Right ventricle myocardium superior (tissue), 1 donor: ENCODE measurements at places on chromosomes 11 and 22. TPM values are rescaled to one million over a fixed set of nuclear protein-coding genes. Genes with fewer than 3 reads are reported as not detected.

GRCh38 chr11:79304599-79305212 is 136.1 kb downstream of the TENM4 start:
- DNase-seq: no peak

DNA sequence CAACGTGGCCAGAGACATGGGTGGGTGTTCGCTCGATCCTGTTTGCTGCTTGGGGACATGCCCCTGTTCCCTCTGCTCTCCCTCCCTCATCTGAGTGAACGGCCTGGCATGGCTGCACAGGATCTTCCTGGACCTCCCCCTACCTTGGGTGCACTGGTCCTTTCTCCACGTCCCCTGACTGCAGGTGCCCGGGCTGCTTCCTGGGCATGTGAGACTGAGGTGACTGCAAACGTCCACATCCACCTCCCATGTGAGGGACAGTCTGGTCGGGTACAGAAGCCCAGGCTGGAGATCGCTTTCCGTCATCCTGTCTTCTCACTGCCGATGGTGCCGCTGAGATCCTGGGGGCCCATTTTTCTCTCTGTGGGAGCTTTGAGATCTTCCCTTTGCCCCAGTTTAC is 11.8 kb downstream of the SULT4A1 start:
- no peak for DNase-seq

GRCh38 chr11:92226331-92227229 is 2.0 kb downstream of the FAT3 start:
- DNase-seq: no peak

DNA sequence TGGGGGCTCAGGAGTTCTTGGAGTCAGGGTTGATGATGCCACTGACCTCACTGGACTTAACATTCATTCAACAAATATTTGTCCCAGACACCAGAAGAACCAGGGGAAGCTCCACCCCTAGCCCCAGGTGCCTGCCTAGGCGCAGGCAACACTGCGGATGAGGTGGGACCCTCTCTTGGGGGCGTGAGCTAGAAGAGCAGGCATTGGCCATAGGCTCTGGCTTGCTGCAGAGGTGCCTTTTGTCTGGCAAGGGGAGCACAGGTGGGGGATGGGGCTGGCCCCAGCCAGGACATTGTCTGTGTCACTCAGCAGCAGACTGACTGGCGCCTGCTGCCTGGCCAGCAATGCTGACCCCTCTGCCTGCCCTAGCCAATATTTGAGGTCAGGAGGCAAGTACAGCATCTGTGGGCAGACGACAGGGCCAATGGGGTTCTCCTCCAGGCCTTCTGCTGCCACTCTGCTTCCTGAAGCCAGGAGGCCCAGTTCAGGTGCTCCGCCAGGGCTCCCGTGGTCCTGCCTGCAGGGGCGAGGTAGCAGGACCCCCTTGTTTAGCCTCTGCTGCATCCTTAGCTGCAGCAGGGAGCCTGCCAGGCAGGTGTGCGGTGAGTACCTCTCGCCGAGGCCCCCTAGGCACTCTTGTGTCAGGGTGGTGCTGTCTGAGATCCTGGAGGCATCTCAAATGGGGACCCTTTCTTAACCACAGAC is 4.0 kb downstream of the LINC01488 start:
- peak; percentile 44 for DNase-seq

- DNase-seq: no peak
Observed at GRCh38 chr11:73117071-73117470, 25.0 kb downstream of the FCHSD2 start.

- DNase-seq: no peak
Observed at GRCh38 chr11:124052966-124053365, 11.8 kb upstream of the OR10G7 start.

NPTXR gene
- total RNA-seq: 16.8 TPM

TSGA10IP gene
- total RNA-seq: not detected

ADAMTS8 gene
- 0.48 TPM for total RNA-seq

- DNase-seq: no peak
Observed at GRCh38 chr22:26651815-26652214, 5.6 kb upstream of the MIAT start.

PLET1 gene
- total RNA-seq: not detected

- DNase-seq: no peak
Observed at GRCh38 chr11:71327156-71328085, 75.0 kb upstream of the SHANK2 start.

TRIM48 gene
- total RNA-seq: not detected

DNA sequence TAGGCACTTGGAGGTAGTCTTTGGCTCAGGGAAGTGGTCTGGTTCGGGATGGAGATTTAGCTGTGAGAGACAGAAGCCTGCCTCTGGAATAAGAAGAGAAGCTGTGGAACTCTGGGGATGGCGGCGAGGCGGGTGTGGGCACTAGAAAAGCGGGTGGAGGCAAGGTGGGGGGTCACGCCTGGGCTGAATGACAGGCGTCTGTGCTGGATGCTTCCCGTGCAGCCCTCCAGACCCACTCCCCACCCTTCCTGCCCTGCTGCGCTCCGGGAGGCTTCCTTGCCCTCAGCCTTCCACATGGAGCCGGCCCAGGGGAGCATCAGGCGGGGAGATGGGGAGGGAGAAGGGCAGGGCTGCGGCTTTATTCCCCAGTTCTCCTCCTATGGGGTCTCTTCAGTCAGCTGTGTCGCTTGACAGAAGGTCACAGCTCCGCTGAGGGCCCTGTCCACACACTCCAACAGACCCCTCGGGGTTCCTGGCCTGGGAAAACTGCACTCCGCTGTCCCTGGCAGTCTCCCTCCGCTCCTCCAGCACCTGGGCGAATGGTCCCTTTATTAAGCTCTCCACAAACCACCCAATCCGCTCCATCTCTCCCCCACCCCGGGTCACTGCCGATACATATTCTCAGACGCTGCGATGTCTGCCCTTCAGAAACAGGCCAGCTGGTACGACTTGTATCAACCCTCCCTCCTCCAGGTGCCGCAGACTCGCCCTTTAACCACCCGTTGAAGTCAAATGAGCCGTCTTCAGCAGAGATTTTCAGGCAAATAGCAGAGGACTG is 6.2 kb downstream of the DNAJB13 start:
- peak; percentile 35 for DNase-seq

GRCh38 chr22:46092011-46092410 is 58.3 kb upstream of the PPARA start:
- DNase-seq: peak; percentile 37

DNA sequence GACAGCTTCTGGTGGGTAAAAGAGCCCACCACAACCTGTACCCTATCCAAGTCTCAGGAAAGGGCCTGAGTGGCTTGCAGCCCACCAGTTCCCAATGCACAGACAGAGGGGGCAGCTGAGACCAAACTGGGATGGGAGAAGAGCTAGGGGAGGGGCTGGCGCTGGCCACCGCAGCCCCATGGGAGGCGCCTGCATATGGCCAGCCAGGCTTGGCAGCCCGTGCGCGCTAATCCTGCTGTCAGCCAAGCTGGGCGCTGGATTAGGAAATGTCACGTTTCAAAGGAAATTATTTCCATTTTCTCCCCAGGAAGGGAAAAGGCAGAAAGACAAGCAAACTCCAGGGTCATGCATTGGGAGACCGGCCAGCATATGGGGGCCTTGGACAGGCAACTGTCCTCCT is 236.8 kb downstream of the BUD13 start:
- DNase-seq: no peak

GRCh38 chr11:10305964-10306918 is 1.4 kb downstream of the ADM start:
- DNase-seq: peak; percentile 53

TSSK2 gene
- not detected for total RNA-seq

DNA sequence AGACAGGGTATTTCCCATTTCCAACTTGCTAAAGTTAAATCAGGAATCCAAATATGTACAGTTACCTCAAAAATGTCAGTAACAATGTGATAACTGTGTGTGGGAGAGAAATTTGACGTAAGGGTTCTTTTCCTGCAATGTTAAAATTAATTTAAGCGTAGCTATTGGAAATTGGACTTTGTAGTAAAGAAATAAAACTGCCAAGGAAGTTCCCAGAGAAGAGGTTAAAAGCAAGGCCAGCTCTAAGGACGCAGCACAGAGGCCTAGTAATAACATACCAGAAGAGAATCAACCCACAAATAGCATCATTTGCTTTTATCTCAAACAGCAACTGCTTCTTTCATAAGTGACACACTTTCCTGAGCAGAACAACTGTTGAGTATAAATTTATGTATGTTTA is 36.8 kb upstream of the GRIA4 start:
- no peak for DNase-seq

- DNase-seq: peak; percentile 87
Observed at GRCh38 chr22:24118689-24119384, 62.5 kb upstream of the SUSD2 start.

POU2AF2 gene
- total RNA-seq: not detected

- no peak for DNase-seq
Observed at GRCh38 chr11:59009661-59010060, 70.4 kb downstream of the GLYATL1 start.

DNA sequence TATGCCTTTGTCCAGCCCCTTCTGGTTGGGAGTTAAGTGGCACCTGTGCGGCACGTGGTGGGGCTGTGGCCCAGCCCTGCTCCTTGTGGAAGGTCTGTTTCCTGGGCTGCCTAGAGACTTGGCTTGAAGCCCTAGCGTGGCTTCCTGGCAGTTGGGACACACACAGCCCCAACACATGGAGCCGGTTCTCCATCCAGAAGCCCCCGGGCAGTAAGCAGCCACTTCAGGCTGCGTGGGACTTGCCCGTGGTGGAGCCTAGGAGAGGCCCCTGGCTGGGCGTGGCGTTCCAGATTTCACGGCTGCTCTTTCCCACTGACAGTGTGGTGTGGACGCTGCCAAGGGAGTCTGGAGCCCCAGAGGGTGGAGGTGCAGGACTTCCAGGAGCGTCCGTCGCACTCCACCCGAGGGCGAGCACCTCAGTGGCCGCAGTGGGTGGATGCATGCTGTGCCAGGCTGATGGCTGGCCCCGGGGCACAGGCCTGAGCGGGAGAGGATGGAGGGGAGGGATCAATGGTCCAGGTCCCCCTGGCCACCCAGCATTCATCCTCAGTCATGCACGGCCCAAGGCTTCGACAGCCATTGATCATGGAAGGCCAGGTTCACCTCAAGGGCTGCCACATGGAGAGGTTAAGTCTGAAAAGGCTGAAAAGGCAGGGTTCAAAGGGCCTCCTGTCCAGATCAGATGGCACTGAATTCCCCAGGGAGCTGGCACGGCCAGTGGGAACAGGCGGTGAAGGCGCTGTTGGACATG is 9.3 kb downstream of the CCND1 start:
- DNase-seq: no peak

- DNase-seq: no peak
Observed at GRCh38 chr11:78649361-78650215, 74.9 kb upstream of the NARS2 start.
